Substantia nigra (tissue), 51 donors: ENCODE measurements at places on chromosomes 12 and 14.

- no peak for DNase-seq
Observed at GRCh38 chr14:91311284-91311662, 66.8 kb upstream of the GPR68 start.

GRCh38 chr12:41697161-41697560 lies 447.5 kb downstream of the GXYLT1 start:
- no peak for DNase-seq

DNA sequence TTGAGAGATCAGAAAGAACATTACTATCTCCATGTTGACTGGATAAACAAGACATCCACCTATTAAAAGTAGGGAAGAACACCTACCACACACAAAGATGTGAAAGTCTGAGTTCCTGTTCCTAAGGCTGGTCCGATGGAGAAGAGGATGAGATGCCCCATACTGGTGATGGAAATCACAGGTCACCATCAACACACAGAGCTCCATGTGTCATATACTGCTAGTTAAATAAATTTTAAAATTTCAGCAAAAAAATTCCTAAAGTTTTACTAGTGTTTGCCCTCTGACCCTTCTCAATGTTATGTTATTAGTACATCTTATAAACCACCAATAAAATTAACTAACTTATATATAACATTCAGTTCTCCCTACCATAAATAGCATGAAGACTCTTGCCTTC lies 59.1 kb downstream of the KCNA5 start:
- DNase-seq: no peak

- no peak for DNase-seq
Observed at GRCh38 chr12:117778656-117779055, 190.1 kb downstream of the KSR2 start.

DNA sequence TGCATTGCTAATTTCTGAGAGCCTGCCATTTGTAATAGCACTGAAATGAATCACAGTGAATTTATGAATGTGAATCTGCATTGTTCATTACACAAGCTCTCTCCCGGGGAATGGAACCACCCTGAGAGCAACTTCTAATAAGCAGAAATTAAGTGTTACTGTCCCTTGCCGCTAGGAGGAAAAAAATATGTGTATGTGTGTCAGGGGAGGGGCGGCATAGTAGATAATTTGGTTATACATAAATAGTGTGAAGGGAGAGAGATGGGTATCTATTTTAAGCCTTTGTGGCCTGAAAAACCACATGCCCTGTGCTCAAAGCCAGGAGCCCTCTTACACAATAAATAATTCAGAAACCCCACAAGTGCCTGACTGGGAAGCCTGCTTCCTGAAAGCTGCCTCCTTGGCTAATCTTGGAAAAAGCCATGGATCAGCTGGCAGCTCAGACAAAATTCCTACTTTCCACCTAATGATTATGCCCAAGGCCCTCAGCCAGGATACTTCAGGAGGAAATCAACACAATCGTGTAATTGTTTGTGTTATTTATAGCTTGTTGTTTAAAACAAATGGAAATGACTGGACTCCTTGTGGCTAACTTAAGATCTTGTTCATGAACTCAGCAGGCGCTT lies 366.2 kb upstream of the KITLG start:
- DNase-seq: no peak

- DNase-seq: no peak
Observed at GRCh38 chr12:8081251-8081920, 688 bp upstream of the NECAP1 start.

DNA sequence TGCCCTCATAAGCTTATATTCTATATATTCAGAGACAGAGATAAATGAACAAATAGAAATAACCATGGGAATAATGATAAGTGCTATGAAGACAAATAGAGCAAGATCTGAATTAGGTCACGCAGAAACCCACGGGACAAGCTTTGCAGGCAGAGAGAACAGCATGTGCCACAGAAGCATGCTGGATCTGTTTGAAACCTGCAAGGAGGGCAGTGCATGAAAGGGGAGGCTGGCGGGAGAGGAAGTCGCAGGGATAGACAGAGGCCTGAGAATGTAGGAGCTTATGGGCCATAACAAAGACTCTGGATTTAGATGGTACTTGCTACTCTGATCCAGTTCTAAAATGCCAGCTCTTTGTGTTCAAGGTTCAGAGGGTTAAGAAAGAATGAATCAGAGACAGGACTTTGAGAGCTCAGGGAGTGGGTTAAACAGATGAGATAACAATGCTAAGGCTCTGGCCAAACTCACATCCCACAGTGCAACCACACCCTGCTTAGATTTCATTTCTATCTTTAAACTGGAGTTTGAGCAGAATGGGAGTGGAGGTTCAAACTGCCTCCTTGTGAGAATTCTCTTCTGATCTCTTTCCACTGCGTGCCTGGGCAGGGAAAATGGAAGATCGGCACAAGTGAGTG lies 49.2 kb upstream of the PPP1R12A start:
- no peak for DNase-seq

- DNase-seq: no peak
Observed at GRCh38 chr14:28245216-28245615, 521.4 kb upstream of the FOXG1 start.

- no peak for DNase-seq
Observed at GRCh38 chr12:38515912-38516311, 199.3 kb downstream of the ALG10B start.

DNA sequence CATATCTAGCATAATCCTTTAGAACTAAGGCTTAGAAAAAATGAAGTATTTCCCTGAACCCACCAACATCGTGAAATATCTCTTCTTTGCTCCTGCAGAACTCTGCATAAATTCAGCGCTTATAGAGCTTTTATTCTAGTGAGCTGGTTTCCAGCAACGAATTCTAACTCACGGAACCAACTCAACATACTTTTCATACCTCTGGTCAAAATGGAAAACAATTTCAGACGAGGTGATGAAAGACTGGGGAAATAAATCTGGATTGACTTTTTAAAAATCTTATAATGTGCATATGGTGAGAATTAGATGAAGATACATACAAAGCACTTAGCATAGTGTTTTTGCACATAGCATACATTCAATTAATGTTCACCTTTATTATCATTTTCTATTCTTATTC lies 62.6 kb upstream of the BBS10 start:
- no peak for DNase-seq

DNA sequence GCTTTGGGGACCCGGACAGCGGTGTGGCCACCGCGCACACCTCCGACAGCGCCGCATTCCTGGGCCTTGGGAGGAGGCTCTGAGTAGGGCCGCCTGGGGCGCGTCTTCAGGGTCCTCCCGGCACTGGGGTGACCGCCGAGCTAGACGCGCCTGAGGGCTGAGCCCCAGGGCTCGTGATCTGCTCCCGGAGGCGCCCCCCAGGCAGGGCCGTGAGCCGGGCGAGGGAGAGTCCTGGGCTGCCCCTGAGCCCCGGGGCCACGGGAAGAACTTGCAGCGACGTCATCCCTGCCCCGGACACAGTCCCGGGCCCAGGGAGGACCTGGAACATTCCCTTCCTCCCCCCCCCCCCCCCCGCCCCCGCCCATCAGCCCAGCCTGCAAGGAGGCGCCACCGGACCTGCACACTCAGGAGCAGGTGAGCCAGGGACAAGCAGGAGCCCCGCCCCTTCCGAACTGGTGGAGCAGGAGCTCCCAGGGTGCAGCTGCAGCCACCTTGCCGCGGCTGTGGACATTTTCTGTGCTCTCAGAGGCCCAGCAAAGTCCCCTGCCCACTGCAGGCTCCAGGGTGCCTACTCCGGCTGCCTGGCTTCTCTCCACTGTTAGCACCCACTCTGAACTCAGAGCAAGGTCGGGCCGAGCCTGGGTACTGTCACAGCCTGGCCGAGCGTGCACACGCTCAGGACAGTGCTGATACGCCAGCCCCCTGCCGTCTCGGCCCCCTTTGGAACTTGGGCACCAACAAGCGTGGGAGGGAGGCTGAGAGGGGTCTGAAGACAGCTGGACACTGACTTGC lies 50.7 kb downstream of the A2M start:
- no peak for DNase-seq

DNA sequence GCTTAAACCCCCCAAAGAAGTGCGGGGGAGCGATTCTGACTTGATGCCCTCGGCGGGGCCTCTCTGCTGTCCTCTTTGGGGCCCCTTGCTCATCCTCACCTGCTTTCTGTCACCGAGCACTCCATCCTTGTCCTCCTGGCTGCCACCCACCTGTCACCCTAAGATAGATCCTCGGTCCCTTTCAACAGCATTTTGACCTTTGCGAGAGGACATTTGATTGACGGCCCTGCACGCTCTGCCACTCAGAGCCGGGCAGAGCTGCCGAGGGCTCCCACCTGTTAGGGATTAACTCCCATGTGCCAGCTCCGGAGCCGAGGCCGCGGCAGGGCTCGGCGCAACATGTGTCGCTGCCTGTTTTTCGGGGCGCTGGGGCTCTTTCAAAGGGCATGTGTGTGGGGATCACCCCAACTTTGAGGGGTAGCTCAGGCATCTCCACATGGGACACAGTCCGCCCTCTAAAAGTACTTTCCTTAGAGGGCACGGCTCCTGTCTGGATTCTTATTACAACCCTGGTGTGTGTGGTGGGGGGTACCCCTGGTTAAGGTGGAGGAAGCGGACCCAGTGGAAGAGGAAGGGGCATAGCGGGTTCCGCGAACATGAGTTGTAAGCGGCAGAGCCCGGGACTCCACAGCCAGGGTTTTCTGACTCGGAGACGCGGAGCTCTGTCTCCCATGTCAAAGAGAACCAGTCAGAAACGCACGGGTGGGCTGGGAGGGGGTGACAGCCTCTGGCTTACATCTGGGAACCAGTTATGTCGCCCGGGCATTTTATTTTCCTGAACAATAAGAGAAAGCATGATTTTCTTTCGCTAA lies 811 bp upstream of the MEG3 start:
- no peak for DNase-seq

- peak; percentile 6 for DNase-seq
Observed at GRCh38 chr14:100662879-100663760, 63.6 kb upstream of the DLK1 start.

DNA sequence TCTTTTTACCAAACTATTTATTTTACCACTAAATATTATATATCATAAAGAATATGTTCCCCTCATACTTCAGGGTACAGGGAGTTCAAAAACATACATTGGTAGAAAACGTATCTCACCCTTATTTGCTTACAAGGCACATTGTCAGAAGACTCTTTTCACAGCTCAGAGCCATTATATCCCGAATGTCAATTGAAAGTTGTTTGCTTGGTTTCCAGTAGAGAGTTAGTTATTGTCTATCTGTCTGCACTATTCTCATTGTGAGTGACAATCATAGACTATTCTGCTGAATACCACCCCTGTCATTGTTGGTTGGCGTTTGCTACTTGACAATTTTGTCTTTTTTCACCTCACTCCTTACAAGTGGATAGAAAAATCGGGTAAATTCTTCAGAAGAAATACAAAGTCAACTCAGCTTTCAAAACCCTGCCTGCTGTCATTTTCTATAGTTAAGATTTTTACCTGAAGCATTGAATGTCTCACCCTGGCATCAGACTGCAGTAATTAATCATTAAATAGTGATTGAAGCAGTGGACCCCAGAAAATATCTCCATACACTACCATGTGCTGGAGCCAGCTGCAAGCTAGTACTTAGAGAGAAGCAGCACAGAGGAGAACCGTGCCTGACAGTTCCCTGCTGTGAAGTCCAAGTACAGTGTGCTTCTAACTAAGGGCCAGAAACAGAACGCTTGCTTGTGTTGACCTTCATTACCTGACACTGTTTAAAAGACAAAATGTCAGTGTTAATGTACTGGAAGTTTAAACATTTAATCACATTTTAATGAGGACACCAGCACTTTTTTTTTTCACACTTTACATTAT lies 510.6 kb downstream of the RERGL start:
- DNase-seq: no peak

- no peak for DNase-seq
Observed at GRCh38 chr14:24483604-24484252, 24.3 kb downstream of the CMA1 start.

DNA sequence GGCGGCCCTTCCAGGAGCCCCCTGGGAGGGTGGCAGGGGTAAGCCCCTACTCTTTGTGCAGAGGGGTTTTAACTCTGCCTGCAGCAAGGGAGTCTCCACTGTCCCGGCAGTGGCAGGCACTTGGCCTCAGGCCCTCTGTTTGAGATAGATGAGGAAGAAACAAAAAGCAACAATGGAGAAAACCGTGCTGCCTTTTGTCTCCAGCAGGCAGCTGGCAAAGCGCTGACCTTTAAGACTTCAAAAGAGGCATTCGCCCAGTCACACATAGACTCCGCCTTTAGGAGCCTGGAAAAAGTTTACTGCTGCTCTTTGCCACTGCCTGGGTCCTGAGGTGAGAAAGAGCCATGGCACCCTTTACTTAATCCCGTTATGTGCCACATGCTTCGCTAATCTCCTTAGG lies 158.2 kb upstream of the NTF3 start:
- DNase-seq: no peak

DNA sequence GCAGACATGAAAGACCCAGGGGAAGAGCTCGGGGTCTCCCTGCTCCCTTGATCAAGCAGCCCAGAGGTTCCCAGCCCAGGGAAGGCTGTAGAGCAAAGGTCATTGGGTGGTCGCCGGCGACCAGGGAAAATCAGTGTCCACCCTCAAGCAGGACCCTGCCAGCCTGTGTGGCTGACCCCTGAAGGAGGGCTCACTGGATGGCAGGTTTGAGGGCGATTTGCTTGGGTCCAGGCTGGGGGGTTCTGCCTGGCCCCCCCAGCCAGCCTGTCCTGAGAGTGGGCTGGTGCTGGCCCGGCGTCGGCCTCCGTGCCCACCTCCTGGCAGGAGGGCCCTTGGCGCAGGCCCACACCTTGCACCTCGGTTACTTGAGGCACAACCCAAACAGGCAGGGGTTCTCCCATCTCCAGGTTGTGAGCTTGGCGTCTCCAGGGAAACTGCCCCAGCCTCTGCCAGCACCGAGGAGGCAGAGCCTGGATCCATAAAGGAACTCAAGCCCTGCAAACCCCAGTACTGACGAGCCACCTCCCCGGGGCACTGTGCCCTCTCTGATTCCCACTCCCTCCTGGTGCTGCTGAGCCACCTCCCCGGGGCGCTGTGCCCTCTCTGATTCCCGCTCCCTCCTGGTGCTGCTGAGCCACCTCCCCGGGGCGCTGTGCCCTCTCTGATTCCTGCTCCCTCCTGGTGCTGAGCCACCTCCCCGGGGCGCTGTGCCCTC lies 329.0 kb upstream of the SFSWAP start:
- no peak for DNase-seq

DNA sequence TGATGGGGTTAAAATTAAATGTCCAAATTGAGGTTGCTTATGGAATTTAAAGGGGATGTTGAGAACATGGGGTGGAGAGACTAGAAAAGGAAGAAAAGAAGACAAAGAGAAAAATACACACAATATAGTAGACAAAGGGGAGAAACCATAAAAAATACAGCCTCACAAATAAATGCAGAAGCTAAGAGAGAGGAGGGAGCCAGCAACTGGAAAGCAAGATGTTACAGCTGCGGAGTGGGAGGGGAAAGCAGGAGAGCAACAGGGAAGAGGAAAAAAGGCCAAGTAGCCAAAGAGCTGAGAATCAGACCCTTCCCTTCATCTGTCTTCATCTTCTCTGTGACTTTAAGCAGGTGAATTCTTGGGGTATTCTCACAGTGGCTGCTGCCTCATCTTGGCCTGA lies 39.7 kb upstream of the SMUG1 start:
- DNase-seq: no peak

DNA sequence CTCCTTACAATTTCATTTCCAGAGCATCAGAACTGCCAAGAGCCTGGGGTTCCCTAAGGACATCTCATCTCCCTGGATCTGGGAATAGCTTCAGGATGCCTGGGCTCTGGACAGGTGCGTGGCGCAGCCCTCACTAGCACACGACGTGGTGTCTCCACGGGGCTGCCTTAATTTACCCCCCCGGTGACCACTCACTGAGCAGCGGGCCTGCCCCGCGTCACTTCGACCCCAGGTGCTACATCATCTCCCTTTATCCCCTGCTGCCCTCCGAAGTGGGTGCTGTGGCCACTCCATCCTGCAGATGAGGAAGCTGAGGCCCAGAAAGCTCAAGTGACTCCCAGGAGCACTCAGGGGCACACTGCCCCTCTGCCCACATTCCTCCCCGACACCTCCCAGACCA lies 177.8 kb upstream of the SFSWAP start:
- DNase-seq: no peak
